Forelimb muscle (tissue), 1 donor: ENCODE measurements at places on chromosomes 4 and X. TPM values are rescaled to one million over a fixed set of nuclear protein-coding genes. Genes with fewer than 3 reads are reported as not detected.

Gene TMPRSS11B
- not detected for polyA plus RNA-seq

Gene PRDX4
- 70.8 TPM for polyA plus RNA-seq

Gene TRIM2
- polyA plus RNA-seq, result 19.2 TPM

Gene SHOX
- polyA plus RNA-seq, result 0.58 TPM

Gene SORCS2
- 8.8 TPM for polyA plus RNA-seq

Gene PNMA3
- 1.6 TPM for polyA plus RNA-seq

Gene EMCN
- polyA plus RNA-seq, result 28.4 TPM

Gene CT45A3
- not detected for polyA plus RNA-seq

Gene AFF2
- polyA plus RNA-seq, result 0.66 TPM

Gene NEUROG2
- 0.08 TPM for polyA plus RNA-seq

Gene CXCR3
- polyA plus RNA-seq, result 0.19 TPM

Gene FRMPD3
- polyA plus RNA-seq, result 0.20 TPM

Gene TIGD4
- polyA plus RNA-seq, result 3.6 TPM

Gene SSX1
- not detected for polyA plus RNA-seq

Gene IL15
- 8.7 TPM for polyA plus RNA-seq

Gene ABCD1
- polyA plus RNA-seq, result 10.3 TPM

Gene COX7B2
- polyA plus RNA-seq, result not detected

Gene PKD2
- 24.3 TPM for polyA plus RNA-seq

Gene EIF2S3
- polyA plus RNA-seq, result 142 TPM

Gene EREG
- polyA plus RNA-seq, result not detected

Gene SH2D1A
- polyA plus RNA-seq, result 3.3 TPM

Gene MND1
- polyA plus RNA-seq, result 3.5 TPM

Gene PLXNB3
- 2.3 TPM for polyA plus RNA-seq

Gene CXCL3
- 0.09 TPM for polyA plus RNA-seq

Gene TMEM154
- 0.68 TPM for polyA plus RNA-seq
